ENCODE measurements at places on chromosomes 1 and 21.
A peak's percentile ranks its signal among the peaks of the same experiment; 100 is the strongest.

- peak; percentile 95 for DNase-seq
These were observed at the start of gene CBR1 for GRCh38 chr21:36069713-36070583. Gene CBR1 (plus strand): TSS chr21:36070024. CDS start chr21:36070116, 92 bp downstream.

DNA sequence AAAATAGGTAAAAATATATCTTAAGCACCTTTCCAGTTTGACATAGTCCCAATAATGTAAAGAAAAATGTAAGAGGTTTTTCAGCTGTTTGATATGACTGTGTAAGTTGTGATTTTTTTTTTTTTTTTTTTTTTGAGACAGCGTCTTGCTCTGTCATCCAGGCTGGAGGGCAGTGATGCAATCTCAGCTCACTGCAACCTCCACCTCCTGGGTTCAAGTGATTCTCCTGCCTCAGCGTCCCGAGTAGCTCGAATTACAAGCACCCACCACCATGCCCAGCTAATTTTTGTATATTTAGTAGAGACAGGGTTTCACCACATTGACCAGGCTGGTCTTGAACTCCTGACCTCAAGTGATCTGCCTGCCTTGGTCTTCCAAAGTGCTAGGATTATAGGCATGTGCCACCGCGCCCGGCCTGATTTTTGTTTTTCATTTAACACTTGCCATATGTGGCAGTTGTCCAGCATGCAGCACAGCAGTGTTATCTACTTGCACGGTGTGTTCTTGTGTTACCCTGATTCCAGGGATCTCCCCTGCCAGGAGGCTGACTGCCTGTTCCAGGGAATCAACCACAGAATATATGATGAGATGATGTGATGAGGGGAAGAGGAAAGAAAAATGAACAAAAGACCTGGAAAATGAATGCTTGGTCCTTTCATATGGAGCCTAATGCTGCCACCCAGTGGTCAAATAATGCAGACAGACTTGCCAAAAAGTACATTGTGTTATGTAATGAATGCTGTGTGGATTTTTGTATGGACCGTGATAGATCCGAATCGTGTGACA, 79.0 kb downstream of the RAVER2 start:
- DNase-seq = peak; percentile 77

DNA sequence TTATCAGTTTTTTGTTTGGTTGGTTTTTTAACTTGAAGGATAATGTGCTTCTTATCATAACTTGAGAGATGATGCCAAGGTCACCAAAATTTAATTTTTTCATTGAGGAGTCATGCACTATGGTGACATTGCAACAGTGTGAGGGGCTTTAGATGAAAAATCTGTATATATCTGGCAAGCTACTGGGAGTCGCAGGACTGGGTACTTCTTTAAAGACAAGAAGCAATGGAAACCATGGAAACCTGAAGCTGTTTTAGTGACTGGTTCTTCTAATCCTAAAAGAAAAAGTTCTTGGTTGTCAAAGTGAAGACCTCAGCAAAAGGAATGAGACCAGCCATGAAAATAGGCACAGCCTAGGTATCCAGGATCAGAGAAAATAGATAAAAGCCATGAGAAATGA, 31.1 kb downstream of the ZC3H11B start:
- no peak for DNase-seq

- DNase-seq = peak; percentile 67
These were observed at the start of gene LCE1E for GRCh38 chr1:152786077-152786476. Gene LCE1E (plus strand): TSS chr1:152786257. CDS start chr1:152787300, 1,043 bp downstream.

DNA sequence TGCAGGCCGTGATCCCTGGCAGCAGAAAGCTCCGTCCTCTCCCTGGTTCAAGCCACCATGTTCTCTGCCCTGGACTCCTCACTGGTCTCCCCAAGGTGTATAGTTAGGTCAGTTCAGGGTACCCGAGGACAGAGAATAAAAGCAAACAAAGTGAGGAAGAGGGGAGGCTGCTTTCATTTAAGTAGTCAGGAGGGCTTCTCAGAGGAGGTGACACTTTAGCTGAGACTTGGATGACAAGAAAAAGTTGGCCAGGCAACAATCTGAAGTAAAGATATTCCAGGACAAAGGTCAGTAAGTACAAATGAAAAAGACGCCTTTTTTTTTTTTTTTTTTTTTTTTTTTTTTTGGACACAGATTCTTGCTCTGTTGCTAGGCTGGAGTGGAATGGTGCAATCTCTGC, 257.8 kb upstream of the TMEM51 start:
- DNase-seq = no peak

DNA sequence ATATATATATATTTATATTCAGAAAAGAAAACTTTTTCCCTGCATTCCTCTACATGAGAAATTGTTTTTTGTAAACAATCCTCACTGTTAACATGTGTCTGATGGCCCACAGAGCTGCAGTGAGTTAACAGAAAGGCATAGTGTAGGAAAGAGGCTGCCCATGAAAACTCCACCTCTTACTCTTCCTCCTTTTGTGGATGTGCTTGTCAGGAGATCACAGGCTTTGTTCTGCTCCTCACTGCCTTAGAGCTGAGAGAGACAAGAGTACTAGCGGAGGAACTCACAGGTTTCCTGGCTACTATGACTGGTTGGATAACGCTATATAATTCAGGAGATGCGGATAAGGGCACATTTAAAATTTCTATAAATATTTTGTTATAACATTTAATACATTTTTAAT, 200.6 kb downstream of the BRINP3 start:
- no peak for DNase-seq

- no peak for DNase-seq
These were observed 57.2 kb upstream of the SGIP1 start for GRCh38 chr1:66476774-66477173.

GRCh38 chr1:36565576-36566501, 83.1 kb upstream of the CSF3R start:
- no peak for DNase-seq

DNA sequence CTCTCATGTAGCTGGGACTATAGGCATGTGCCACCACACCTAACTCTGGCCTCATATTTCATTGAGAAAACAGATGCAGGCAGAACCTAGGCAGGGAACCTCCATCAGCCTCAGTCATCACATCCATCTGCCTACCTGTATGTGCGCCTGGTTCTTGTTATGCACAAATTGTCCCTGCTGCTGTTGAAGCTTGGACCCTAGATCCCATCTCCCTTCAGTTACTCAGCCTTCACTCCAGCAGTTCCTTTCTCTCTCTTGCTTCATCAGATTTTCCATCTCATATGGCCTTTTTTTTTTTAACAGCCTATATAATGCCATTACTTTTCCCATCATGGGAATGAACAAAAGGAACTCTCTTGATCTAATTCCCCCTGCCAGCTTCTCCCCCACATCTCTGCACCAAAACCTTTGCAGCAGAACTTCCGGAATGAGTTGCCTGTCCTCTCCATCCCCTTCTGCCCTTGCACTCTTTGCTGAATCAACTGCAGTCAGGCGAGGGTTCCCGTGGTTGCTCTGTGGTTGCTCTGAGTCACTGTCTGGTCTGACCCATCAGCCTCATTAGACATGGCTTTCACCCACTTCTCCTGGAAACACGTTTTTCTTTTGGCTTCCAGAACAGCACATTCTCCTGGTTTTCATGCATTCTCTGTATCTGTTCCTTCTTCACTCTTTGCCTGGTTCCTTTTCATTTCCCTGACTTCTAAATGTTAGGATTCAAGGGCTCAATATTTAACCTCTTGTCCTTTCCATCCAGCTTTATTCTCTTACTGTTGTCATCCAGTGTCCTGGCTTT, 41.5 kb downstream of the UBE4B start:
- DNase-seq = no peak

DNA sequence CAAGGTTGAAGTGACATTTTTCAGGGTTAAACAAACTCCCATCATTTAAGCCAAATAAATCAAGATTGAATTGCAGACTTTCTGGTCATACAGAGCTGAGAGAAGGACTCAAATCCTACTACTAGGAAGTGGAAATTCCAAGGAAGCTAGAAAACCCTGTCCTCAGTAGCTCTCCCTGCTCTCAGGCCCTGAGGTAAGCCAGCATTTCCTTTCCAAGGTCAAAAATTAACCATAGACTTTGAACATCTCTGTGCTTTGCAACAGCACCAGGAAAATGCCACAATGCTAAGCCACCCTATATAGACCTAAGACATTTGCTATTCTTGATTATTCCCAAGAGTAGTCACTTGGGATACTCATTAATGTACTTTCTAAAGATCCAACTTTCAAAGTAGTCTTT, 45.1 kb downstream of the LUZP1 start:
- DNase-seq = no peak

DNA sequence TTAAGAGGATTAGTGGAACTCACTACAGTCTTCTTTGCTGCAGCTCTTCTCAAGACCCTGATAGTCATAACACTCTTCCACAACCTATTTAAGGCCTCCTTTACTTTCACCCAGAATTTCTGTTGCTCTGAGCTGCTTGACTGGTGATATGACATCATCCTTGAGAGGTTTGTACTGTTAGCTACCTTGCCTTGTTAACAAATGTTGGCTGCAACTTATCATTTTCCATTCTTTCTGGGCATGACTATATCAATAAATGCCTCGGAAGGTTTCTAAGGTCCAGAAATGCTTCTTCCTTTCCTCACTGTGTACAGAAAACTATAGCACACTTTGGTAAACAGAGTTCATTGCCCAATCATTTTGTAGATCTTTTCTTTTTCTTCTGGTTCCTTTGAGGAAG, 1292.2 kb upstream of the TMPRSS15 start:
- no peak for DNase-seq

GRCh38 chr1:3495776-3496745, 41.6 kb downstream of the ARHGEF16 start:
- no peak for DNase-seq

DNA sequence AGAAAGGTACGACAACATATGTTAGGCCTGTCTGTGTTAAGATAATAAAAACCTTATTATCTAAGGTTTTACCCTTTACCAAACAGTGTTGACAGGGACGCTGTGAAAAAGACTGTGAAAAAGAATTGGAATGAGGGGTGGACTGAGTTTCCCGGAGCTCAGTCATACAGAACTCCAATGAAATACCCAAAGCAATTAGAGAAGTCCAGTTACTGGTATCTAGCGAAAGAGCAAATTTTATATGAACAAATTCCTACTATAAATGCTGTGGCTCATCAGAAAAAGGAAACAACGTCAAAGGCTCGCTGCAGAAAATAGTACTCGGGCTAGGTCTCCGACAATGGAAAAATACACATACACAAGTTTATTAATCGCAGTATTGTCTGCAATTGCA, 708 bp upstream of the RBBP5 start:
- no peak for DNase-seq

- DNase-seq = peak; percentile 0
These were observed 52.2 kb upstream of the ROR1 start for GRCh38 chr1:63721531-63722189.

GRCh38 chr1:48202030-48202752, 20.3 kb upstream of the SLC5A9 start:
- DNase-seq = peak; percentile 85

DNA sequence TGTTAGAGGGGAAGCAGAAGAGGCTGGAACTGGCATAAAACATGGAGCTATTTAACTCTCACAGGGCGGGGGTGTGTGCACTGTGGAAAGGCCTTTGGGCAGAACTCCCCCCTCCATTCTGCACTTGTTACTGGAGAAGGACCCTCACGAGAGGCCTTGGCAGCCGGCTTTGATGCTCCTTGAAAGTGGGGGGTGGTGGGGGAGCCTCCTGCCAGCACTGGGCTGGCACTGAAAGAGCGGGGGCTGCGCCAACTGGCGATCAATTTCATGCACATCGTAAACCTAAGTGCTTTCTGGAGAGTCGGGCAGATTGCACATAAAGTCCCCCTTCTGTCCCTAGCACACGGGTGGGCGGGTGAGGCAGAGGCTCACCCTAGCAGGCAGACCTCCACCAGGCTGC, 28.9 kb downstream of the FOXO6 start:
- DNase-seq = peak; percentile 66

DNA sequence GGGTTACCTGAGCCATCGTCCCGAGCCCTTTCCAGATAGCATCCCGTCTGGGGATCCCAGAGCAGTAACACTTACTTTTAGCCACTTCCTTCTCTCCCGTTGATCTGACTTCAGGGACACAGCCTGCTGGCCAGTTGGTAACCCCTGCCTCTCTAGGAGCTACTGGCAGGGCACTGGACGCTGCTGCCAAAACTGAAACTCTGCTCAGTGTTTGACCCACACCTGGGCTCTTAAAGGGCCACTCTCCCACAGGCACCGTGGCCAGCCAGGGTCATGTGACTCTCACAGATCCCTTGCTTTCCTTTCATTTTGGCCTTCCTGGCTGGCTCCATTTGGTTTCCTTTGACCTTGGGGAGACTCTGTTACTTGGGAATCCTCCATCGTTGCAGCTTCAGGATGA, at the start of gene PIGR:
PIGR (minus strand) TSS at position 206 of the 400 bp plus-strand sequence. CDS start 5,935 bp downstream, outside the sequence.
- no peak for DNase-seq

- DNase-seq = no peak
These were observed 93.2 kb upstream of the KCNK2 start for GRCh38 chr1:214989341-214989740.

- DNase-seq = no peak
These were observed 88.4 kb downstream of the PROX1 start for GRCh38 chr1:214075999-214076707.

- no peak for DNase-seq
These were observed 184.9 kb upstream of the ATP1B1 start for GRCh38 chr1:168921629-168922028.

GRCh38 chr1:101283443-101283842, 46.6 kb downstream of the S1PR1 start:
- no peak for DNase-seq

- peak; percentile 29 for DNase-seq
These were observed 3.2 kb upstream of the NPL start for GRCh38 chr1:182786223-182786994.

GRCh38 chr1:20069874-20070273, at the start of gene PLA2G5:
Gene PLA2G5 (plus strand): TSS chr1:20070194. CDS start chr1:20084831, 14,637 bp downstream.
- DNase-seq = no peak

GRCh38 chr1:89767618-89768017, 53.2 kb upstream of the LRRC8D start:
- no peak for DNase-seq

DNA sequence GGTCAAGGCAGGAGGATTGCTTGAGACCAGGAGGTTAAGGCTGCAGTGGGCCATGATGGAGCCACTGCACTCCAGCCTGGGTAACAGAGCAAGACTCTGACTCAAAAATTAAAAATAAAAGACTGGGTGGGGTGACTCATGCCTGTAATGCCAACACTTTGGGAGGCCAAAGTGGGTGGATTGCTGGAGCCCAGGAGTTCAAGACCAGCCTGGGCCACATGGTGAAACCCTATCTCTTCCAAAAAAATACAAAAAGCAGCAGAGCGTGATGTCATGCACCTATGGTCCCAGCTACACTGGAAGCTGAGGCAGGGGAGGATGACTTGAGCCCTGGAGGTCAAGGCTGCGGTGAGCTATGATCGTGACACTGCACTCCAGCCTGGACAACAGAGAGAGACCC, 44.4 kb upstream of the COX20 start:
- no peak for DNase-seq

- DNase-seq = no peak
These were observed 37.5 kb downstream of the ZNF281 start for GRCh38 chr1:200372095-200372884.

GRCh38 chr1:206125346-206125745, 8.2 kb upstream of the AVPR1B start:
- DNase-seq = no peak

GRCh38 chr1:61049850-61050540, 32.4 kb upstream of the NFIA start:
- peak; percentile 86 for DNase-seq

Data from NCI-H1417 (cell line).